Activated T-helper 2 cell treated with anti-CD3 and anti-CD28 coated beads, Interferon-gamma antibody, Interleukin-2, Interleukin-4, amounts not matched to agents 10 μg/mL and 5 μg/mL and 100 μg/mL, durations not matched to agents 14 hours and 24 hours and 36 hours (primary cell): ENCODE measurements at places on chromosomes 4 and X. TPM values are rescaled to one million over a fixed set of nuclear protein-coding genes. Genes with fewer than 3 reads are reported as not detected.
A peak's percentile ranks its signal among the peaks of the same experiment; 100 is the strongest.

Gene GPAT3
- total RNA-seq = 8.8 and 9.7 TPM in 2 replicates

Gene ASB9
- 0.11 and 0.78 TPM in 2 replicates for total RNA-seq

- no peak for DNase-seq
Measured at GRCh38 chr4:71389149-71389827, 50.5 kb downstream of the SLC4A4 start.

GRCh38 chr4:83581411-83582288 lies 45.7 kb downstream of the GPAT3 start:
- DNase-seq = no peak

- no peak for DNase-seq
Measured at GRCh38 chr4:154911608-154912098, 130.6 kb downstream of the RBM46 start.

GRCh38 chrX:67917421-67918010 lies 373.7 kb downstream of the AR start:
- DNase-seq = no peak

- DNase-seq = no peak
Measured at GRCh38 chr4:17934286-17934685, 87.3 kb downstream of the LCORL start.

Gene FOXP3
- 28.9 and 29.4 TPM in 2 replicates for total RNA-seq

Gene SLC16A2
- total RNA-seq = 1.1 and 1.5 TPM in 2 replicates

DNA sequence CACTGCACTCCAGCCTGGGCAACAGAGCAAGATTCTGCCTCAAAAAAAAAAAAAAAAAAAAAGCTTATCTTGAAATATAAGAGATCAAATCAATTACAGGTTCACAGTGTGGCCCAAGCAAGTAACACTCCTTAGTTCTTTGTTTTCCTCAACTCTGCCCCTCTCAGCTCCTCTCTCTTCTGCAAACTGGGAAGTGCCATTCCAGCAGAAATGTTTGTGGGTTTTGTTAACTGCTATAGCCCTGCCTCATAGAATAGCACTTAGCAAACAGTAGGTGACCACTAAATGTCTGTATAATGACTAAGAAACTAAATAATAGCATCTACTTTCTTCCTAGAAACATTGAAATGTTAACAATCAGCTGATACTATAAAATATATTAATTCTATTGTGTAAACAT lies 160.0 kb upstream of the NAP1L5 start:
- no peak for DNase-seq

DNA sequence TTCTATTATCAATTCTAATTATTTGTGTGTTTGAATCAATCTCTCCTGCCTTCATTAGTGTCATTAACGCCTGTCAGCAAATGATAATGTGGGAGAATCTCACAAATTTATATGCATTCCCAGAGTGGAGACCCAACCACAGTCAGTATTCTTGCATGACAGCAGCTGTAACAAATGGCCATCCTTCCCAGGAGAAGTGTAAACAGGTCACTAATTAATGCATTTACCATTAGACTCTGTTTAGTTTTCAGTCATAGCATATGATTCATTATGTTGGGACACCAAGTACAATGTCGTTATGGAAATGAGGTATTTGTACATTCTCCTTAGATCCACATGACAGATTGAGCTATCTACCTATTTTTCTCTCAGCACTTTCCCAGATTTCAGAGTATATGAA lies 50.5 kb downstream of the CT47B1 start:
- no peak for DNase-seq

Gene APBB2
- 0.73 and 1.4 TPM in 2 replicates for total RNA-seq

- DNase-seq = no peak
Measured at GRCh38 chr4:112898357-112899141, 150.9 kb upstream of the ANK2 start.

- no peak for DNase-seq
Measured at GRCh38 chr4:118842055-118842454, 6.1 kb upstream of the SEC24D start.

- no peak for DNase-seq
Measured at GRCh38 chrX:2514131-2514530, 13.4 kb upstream of the DHRSX start.

DNA sequence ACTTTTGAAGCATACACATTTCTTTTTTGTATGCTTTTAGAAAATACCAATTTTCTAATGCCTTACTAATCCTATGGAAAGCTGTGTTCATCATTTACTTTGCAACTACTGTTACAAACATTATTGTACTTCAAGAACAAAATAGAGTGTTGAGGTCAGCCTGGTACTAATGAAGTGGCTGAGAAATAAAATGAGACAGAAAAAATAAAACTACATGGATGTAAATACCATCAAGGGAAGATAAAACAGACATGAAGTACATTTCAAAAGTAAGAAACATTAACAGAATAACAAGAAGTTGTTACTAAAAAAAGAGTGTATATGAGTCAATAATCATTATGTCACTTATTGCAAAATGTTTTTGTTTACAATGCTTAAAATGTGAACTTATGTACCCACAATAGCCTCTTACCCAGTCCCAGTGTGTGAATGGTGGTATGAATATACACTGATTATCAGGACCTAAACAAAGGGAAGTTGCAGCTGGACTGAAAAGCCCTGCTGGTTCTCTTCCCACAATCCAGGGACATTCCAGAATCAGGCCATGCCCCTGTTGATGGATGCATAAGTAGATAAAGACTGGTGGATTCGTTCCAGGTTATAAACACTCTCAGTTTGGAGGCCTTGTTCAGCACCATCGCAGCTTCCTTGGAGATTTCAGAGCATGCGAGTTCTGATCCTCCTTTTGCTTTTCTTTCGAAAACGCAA lies 2.4 kb upstream of the CSN3 start:
- DNase-seq = no peak

DNA sequence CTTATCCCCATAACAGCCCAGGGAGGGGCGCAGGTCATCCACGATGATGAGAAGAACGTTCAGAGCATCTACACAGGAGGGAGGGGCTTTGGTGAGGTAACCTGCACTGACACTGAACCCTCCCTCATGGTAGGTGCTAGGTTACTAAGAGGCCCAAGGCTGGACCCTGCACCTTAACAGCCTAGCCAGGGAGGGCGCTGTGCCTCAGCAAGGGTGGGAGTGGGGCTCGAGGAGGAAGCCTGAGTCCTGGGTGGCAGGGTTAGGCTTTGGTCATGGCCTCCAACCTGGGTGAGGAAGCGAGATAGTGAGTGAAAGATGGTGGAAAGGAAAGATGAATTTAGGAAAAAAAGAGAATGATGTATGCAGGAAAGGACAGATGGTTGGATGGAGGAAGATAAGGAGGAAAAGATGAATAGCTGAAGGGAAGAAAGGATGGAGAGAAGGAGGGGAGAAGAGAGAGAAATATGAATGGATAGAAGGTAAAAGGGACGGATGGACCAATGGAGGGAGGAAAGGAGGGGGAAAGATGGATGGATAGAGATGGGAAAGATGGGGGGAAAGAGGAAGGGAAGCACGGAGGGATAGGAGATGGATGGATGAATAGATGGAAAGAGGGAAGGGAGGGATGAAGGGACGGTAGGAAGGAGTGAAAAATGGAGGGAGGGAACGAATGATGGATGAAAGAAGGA lies 736 bp downstream of the IDS start:
- DNase-seq = peak; percentile 65

Gene CT45A10
- not detected in 2 replicates for total RNA-seq

Gene CXCL9
- 0.09 and 0.11 TPM in 2 replicates for total RNA-seq

- no peak for DNase-seq
Measured at GRCh38 chr4:8105306-8106100, 53.1 kb downstream of the ABLIM2 start.

DNA sequence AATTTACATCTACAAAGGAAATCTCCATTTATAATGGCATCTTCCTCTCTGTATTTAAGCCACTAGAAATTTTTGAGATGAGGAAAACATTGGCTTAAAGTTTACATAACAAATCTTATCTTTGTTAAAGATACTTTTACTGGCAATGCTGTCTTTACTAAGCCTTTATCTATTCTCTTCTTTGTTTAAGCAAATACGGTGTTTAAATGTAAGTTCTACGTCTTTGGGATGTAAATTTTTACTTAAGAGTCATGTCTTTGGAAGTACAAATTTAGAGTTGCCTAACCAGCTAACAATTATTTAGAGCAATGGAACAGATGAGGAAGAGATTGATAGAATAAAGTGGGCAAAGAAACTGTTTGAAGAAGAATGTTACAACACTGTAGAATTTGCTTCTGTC lies 1024.0 kb upstream of the PCDH10 start:
- no peak for DNase-seq

DNA sequence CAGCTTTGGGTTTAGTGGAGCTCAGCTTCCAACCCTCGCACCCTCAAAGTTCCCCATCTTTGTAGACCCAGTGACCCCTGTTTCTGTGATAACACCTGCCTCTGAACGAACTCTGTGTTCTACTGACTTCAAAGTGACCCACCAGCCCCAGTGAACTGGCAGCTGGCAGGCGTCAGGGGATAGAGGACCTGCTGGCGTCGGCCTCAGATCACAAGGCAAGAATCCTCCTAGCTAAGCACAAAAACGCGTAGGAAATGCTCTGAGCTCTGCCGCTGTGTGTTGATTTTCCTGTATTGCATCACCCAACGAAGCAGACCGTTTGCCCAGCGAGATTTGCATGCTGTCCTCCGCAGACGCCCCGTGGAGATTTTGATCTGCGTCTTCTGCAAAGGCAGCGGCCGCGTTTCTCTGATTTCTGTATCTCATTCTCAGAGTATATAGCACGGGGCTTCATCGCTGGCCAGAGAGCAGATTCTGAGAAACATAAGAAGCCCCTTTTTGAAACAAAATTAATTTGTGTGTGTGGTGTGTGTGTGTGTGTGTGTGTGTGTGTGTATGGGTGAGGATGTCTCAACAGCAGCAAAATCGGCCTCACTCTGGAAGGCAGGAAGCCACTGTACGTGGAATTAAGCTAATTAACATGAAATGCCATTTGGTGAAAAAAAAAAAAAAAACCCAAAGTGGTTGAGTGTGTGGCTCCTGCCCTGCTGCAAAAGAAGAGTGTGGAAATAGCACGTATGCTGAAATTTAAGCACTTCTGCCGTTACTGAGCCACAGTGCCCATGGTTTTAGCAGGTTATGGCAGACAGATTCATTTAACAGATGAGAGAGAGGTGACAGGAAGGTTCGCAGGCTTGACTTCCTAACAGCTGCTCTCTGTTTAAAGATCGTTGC lies 29.2 kb upstream of the ASMTL start:
- DNase-seq = peak; percentile 83

- DNase-seq = no peak
Measured at GRCh38 chrX:70174754-70175153, 2.5 kb upstream of the DGAT2L6 start.

DNA sequence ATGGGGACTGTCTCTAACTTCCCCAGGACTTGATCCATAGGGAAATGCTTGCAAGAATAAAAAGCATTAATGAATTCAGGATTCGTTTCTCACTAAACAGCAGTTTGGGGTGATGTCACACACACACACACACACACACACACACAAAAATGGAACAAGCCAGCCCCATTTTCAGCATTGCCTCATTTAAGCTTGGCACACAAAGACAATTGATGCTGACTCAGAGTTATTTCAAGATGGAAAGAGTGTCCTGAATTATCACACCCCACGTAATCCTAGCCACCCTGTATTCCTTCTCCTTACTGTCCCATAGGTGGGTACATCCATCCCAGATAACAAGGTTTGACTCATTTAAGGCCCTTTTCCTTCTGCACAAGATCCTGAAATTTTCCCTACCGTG lies 345.1 kb upstream of the HS3ST1 start:
- no peak for DNase-seq

DNA sequence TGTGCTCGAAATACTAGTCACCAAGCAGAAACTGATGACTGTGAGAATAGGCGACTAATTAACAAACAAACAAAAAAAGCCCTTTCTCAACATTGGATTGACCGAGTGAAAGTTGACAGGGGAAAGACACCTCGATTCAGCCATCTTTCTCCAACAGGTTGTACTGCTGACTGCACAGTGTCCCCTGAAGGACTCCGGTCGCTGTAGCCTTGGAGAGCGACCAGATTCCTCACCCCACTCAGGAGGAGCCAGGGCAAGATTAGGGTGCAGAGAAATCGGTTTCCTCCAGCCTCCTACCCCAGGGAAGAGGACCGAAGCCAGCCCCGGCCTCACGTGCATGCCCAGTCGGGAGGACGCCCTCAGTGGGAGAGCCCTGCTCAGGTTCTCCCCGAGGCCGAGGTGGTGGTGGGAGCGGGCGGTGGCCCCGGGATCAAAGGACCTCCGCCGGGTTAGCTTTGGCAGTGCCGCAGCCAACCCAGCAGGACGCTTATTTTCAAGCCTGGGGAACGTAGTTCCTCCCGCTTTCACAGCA lies 1.1 kb upstream of the RAP1GDS1 start:
- no peak for DNase-seq

- no peak for DNase-seq
Measured at GRCh38 chrX:40853004-40853815, 117.9 kb upstream of the MED14 start.

DNA sequence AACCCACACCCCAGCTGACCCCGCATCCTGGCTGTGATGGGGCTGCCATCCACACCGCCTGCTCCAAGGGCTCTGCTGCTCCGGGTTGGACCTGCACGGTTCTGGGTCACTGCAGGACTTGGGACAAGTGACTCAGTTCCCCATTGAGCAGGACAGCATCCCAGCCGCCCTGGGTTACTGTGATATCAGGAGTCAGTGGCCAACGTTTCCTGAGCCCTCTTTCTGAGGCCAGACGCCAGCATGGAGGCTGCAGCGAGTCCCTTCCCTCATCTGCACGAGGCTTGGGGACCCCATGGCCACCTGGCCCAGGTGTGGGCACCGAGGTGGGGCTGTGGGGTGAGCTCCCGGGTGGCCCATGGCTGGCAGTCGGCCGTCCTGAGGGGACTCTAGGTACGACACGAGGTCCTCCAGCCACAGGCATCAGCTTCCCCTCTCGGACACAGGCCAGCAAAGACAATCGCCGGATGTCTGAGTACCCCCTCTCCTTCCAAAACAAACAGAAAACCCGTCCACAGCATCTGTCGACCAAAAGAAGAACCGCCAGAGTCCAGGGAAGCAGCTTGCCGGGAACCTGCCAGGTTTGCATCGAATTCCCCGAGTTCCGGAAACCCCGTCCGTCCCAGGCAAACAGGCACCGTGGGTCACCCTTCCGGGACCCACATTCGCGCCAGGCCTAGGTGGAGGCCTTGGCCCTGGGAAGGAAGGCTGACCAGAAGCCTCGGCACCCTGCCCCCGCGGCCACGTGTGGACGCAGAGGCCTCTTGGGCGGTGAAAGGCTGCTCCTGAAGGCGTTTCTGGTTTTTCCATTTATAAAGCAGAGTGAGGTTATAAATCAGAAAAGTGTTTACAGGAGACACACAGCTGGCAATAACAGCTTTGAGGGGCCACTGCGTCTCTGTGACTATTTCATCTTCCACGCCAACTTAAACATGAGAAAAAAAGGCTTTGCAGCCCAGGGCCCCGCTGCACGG lies 136.0 kb downstream of the FAM53A start:
- no peak for DNase-seq

Gene AFP
- not detected in 2 replicates for total RNA-seq

- no peak for DNase-seq
Measured at GRCh38 chr4:58644549-58644948, 1534.4 kb upstream of the IGFBP7 start.

GRCh38 chr4:17794730-17795129 lies 13.3 kb upstream of the FAM184B start:
- no peak for DNase-seq

DNA sequence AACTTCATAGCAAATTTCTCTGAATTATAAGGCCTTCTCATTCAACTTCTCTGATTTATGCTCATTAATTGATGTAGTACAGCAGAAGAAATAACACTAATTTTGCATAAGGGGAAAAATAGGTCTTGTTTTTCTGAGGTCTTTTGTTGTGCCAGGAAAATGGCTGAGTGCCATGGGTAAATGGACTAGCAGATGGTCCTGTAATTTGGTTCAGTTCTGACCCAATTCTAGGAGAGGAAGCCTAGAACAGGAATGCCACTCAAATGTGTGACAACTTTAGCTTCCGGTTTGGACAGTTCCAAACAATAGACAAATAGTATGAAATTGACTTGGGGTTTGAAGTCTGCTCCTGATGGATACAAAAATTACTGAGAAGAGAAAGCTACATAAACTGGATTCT lies 6.2 kb downstream of the RAB9B start:
- DNase-seq = no peak
